ENCODE measurements at places on chromosomes 7 and 10.

GRCh38 chr7:154744256-154744860 is 258.6 kb downstream of the PAXIP1 start:
- DNase-seq = peak; percentile 70

- no peak for DNase-seq
These were observed 19.8 kb upstream of the PIK3AP1 start for GRCh38 chr10:96740141-96740540.

DNA sequence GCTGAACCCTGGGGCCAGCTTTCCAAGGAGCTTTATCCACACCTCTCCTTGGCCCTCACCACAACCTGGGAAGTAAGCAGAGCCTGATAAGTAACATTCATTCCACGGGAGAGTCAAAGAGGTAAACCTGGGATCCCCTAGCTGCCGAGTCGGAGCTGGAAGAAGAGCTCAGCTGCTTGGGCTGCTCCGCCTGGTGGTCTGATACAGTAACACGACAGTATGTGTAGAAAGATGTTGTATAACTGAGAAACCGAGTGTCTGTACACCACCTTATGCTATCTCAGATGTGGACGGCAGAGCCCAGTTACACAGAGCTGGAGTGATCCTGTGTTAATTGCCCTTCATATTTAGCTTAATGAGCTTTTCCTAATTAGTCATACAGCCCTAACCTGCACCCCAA is 151.3 kb upstream of the KMT2E start:
- DNase-seq = peak; percentile 28

DNA sequence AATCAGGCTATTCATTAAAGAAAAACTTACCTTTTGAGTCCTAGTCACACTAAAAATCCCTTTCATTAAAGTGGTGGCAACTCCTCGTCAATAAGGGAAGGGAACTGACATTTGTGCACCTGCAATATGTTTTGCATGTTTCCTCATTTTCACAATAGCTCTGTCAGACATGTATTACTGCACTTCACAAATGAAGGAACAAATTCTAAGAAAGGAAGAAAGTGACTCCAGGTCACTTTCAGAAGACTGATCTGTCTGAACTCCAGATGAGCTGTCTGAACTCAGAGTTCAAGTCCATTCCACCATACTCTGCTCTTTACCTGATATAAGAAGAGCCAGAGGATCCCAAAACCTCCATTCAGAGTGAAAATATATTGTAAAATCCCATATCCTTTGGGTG is 50.3 kb upstream of the GSAP start:
- no peak for DNase-seq

DNA sequence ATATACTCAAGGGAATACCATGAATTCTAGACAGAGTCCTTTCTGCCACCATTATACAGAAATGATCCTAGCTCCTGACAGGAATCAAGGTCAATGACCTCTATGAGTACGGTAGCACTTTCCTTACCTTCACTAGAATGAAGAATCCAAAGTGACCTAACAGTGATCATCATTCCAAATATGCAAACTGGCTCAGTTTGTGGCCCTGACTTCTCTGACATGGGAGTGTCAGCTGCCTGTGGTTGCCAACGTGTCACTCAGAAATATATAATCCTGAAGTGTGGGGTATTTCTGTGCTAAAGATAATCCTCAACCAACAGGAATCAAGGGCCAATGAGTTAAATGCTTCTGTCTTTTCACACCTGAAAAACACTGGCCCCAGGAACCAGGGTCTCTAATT is 45.7 kb downstream of the COPG2 start:
- no peak for DNase-seq

GRCh38 chr7:142327628-142328405 is 70.0 kb upstream of the PRSS58 start:
- no peak for DNase-seq

DNA sequence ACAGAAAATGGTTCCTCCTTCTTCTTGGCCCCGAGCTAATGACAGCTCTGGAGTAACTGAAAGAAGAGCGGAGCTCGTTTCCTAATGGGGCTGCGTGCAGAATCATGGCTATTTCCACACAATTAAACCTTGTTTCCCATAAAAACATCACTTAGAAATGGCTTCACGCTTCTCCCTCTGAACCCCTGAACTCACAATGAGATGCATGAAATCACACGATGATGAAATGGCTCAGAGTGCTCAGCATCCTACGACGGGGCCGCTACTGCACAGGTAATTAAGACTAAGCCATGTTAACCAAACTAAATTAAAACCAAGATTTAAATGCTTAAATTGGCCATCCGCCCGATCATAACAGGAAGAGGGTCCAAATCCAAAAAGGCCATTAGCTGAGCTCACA is 80.0 kb upstream of the DNAAF5 start:
- DNase-seq = no peak

GRCh38 chr7:133372337-133372736 is 119.5 kb downstream of the EXOC4 start:
- DNase-seq = no peak

DNA sequence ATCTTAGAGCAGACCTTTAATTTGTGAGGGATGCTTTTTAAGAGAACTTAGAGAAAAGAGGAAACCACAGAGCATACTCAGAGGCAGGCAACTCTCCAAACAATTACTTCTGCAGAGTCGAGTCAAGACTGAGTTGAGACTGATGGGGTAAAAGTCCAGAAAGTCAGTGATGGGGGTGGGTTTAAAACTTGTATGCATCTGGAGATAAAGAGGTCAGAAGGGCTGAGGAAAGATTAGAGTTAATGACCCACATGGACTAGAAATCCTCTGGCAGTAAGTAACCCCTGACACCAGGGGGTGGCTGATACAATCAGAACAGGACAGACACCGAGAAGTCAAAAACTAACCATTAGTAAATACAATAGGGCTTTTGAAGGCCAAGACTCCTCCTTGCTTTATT is 42.4 kb upstream of the SEPTIN7 start:
- DNase-seq = no peak

DNA sequence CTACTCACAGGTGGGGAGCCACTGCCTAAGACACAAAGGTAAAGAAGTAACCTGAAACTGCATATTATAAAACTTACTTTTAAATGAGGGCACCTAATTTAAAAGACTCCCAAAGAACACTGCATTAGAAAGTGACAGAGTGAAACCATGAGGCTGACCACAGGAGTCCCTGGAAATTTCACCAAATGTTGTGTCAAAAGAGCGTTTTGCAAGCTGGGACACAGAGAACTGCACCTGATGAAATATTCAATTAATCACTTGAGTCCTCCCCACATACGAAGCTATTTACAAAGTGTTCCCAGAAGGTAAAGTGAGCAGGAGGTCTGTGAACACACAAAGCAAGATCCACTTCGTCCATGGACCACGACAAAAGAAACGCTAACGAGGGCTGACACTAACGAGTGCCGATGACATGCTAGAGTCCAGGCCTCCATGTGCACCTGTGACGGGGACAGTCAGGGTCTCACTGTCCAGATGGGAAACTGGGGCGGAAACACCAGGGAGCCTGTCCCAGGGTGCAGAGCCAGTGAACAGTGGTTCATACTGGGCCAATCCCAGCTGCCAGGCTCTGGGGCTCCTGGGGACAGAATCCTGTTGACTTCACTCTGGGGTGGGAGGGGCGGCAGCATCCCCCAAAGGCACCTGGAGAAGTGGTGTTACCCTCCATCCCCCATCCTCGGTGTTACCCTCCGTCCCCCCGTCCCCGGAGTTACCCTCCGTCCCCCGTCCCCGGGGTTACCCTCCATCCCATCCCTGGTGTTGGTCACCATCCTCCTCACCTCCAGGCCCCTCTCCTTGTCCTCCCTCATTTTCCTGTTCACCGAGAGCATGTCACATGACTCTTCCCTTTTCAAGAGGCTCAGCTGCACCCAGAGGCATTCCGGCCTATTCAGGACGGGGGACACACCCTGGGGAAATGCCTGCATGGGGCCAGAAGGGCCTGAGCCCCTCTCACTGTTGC is 63.4 kb downstream of the DIP2C start:
- no peak for DNase-seq

- no peak for DNase-seq
These were observed 1079.0 kb downstream of the KCNMA1 start for GRCh38 chr10:76558586-76558985.

DNA sequence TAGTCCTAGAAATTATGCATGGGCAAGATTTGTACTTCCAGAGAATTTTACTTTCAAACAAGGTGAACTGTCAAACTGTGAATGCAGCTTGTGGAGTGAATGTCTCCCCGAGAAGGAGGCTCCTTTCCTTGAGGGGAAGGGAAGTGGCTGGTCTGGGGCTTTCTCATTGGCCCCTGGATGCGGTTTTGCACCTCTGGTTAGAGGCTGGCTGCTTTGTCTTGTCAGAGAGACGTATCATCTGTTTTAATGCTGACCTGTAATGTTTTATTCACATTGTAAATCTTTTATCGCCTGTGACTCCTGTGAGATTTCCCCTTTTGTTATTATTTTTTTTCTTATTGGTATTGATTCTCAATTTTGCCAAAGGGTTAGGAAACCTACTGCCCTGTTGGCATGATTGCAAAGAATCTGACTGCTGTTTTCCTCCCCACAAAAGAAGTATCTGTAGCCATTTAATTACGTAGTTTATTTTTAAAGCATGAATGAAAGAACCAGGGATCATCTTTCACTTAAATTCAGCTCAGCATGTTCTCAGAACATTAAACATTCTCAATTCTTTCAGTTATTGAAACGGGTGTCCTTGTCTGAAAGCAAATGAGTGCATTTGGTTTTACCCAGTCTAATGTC is 238.3 kb upstream of the NFE2L3 start:
- no peak for DNase-seq

DNA sequence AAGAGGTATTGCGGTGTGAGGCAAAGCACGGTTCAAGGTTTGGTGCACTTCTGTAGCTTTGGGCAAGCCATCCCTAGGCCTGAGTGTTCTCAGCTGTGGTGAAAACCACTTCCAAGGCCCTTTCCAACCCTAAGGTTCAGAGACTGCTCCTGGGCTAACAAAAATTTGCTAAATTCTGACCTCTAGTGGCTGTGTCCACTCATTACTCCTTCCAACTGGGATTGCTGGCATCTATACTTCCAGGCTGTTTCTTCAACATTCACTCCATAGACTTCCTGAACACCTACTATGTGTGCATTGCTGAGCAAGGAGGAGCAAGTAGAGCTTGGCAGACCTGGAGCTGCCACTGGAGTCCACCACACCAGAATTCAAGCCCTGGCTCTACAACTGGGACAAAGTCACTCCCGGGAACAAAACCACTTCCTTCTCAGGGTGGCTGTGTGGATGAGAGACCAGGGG is 29.3 kb upstream of the SH3PXD2A start:
- peak; percentile 63 for DNase-seq

- no peak for DNase-seq
These were observed 751.6 kb downstream of the GRID1 start for GRCh38 chr10:85614981-85615380.

DNA sequence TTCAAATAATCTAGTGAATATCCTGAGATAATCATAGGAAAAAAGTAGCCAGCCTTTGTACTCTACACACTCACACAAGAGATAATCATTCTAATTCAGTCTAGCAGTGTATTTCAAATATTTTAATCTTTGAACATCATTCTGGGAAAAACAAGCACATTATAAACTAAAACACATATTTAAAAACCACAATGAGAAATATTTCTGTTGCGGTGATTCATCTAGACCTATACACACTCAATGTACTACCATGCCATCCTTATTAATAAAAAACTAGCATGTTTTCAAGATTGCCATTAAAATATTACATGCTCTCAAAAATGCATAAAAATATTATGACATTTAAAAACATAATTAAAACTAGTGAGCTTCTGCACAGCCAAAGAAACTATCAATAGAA is 11.8 kb downstream of the COG5 start:
- DNase-seq = no peak

GRCh38 chr10:76840802-76841201 is 796.8 kb downstream of the KCNMA1 start:
- DNase-seq = no peak

- no peak for DNase-seq
These were observed 594.2 kb upstream of the NRG3 start for GRCh38 chr10:81280497-81281479.

DNA sequence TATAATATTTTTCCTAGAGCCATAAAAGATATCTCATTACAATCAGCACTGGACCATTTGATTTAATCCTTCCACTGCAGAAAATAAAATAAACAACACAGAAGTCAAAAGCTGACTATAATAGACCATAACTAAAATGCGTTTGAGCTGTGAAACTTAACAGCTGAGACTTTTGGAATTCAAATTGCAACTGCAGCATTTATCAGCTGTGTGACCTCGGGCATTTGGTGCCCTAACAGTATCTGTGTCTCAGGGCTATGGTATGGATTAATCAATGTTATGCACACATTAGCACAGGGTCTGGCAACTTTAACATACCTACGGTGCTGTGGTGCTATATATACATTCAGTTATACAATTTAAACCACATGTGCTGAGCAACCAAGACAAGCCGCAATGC is 160.1 kb downstream of the COL28A1 start:
- DNase-seq = no peak

- DNase-seq = no peak
These were observed 296.5 kb upstream of the PITRM1 start for GRCh38 chr10:3468919-3469638.

GRCh38 chr7:156834462-156834861 is 58.5 kb downstream of the LMBR1 start:
- DNase-seq = no peak

DNA sequence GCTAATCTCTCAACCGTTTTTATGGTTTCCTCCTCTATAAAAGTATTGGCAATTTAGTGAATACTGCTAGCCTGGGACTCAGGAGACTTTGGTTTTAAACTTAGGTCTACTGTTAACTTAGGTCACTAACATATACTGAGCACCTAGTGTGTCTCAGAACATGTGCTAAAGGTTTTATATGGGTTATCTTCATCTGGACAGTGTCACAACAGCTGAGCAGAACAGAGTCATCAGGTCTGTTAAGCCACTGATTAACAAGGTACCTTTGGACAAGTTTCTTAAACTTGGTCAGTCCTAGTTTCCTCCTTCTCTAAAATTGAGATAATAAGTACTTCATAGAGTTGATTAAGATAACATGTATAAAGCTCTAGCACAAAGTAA is 30.6 kb downstream of the NET1 start:
- DNase-seq = no peak

DNA sequence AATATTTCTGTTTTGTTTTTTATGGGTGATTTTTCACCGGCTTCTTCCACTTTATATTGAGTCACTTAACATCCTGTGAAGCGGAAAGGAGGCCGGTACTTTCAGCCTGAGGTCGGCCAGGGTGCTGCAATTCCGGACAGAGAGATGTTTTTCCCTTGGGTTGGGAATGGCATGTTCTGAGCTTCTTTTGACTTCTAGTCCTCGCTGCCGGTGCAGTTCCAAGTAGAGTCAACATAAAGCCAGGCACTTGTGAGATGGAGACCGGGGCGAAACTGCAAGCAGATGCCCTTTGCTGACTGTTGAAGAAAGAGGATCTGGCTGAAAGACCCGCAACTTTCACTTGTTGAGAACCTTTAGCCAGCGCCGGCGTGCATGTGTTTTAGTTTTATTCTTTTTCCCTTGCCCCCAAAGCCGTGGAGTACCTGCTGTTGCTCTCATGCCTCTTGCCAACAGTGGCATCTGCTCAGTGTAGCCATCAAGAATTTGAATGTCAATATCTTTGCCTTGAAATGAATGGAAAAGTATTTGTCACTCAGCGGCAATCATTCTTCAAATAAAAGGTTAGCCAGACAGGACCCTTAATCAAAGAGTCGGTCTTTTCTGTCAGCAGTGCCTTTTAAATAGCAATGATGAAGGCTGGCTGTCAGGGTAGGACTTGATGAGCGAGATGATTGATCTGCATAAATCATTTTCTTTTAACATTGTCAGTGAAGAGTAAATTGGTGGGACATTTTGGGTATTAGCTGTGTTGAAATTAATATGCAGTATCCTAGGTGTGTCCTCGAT is 351.2 kb downstream of the LRMDA start:
- DNase-seq = no peak

GRCh38 chr7:4871056-4871680 is 9.3 kb upstream of the PAPOLB start:
- no peak for DNase-seq

Data from neural crest cell (in vitro differentiated cells).